Cortex of kidney (tissue), 1 donor: ENCODE measurements at places on chromosomes 6 and 20.

GRCh38 chr6:116218172-116218633 lies 35.7 kb downstream of the TSPYL4 start:
- DNase-seq, result no peak

GRCh38 chr6:159074120-159074684 lies 29.4 kb upstream of the TAGAP start:
- DNase-seq, result no peak

- no peak for DNase-seq
Observed at GRCh38 chr20:33291830-33292355, 8.9 kb downstream of the BPIFB1 start.

- no peak for DNase-seq
Observed at GRCh38 chr6:116737004-116737403, 28.5 kb downstream of the FAM162B start.

- DNase-seq, result no peak
Observed at GRCh38 chr6:54846857-54847674, 495 bp downstream of the FAM83B start.

DNA sequence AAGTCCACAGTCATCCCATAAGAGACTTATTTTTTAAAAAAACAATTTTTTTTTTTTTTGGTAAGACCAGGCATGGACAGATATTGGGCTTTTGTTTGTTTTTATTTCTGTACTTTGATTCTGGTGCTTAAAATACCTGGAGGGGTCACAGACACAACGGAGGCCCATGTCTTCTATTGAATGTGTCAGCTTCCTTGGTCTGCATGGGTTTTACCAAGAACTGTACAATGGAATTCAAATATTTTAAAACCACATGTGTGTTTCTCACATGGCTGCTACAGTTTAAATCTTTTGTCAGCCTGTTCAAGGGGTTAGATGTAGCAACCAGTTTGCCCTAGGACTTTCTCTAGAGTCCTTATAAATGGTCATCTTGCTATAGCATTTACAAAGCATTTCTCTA lies 139.8 kb downstream of the SOX4 start:
- no peak for DNase-seq

DNA sequence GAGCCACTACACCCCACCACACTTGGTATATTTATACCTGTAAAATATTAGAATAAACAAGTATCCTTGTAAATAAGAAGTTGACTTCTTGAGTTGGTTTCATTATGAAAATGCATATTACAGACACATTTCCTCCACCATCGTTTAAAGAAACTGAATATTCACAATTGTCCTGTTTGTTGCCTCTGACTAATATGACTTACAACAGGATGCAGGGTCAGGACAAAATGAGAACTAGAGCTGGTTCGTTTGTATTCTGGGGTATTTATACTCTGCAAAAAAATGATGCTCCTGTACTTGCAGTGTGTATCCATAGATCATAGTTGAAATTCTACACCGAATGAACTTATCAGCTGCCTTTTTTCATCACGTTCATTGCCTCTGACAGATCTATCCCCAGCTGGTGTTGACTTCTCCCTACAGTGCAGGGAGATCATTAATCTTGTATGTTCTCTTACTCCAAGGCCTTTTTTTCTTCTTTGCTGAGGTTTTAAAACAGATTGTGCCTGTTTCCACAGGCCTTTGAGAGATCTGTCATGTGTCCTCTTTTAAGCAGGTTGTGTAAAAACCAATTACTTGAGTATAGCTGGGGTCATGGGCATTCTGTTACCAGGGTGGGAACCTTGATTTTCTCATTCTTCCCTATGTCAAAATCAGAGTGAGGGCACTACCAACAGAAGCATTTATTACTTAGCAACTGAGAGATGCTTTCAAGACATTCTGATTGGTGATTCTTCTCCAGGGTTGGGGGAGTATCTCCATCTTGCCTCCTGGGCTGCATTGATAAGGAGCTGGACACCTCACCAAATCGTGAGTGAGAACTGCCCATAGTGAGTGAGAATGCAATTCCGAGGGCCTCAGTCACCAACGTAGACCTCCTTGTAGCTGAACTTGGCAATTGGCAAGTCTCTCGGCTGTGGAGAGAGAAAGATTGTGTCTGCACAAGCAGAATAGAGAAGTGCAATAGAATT lies 78.8 kb upstream of the CD83 start:
- DNase-seq, result no peak

DNA sequence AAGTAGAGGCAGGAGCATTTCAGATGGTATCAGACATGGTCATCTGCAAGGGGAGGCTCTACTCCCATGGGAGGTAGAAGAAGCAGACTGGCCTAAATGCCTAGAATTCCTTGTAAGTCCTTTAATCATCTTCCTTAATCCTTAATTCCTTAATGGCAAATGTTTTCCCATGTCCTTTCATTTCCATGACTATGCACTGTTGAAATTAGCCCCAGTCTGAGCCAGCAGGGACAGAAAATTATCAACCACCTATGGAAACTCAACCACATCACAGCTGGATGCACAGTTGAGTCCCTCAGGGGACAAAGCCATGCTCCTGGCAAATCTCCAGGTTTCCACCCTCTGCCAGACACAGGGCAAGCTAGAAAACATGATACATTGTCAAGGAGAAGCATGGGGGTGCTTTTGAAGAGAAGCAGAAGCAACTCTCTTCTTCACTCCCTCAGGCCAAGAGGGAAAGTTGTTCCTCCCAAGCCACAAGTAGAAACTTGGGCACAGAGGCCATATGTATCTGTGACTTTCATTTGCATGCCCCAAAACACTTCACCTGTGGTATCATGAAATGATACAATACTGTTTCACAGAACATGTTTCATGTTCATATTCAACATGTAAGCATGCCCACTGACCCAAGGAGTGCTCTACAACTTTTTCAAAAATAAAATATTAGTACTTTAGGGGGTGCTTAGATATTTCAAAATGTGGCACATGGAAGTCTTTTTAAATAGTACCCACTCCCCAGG lies 683.6 kb downstream of the KIF16B start:
- DNase-seq, result no peak

DNA sequence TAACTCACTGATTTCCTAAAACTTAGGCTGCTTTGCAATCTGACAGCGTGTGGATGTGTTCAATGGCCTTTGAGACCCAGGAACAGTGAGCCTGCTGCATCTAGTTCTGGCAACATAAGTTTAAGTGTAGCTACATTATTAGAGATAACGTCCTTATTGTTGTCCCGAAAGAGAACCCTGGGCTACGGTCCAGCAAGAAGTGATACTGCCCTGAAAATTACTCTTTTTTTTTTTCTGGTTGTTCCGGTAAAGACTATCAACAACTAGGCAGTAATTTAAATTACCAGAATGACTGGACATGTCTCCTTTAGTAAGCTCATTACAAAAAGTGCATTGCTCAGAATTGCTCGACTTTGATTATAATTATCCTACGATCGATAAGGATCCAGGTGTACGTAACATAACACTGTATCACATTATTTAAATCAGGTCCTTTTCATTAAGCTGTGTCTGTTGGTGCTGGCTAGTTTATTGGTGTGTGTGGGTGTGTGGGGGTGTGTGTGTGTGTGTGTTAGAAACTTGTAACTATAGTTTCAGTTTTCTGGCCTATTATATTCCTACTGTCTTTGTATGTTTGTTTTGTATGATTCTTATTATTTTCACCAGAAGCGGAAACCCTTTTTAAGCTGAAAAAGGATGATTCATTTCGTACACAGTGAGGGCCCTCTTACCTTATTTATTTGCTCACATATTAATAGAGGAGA lies 3.0 kb downstream of the TSHZ2 start:
- no peak for DNase-seq

- no peak for DNase-seq
Observed at GRCh38 chr6:36979347-36979742, 6.7 kb downstream of the MTCH1 start.

GRCh38 chr6:118725944-118726343 lies 74.6 kb upstream of the CEP85L start:
- no peak for DNase-seq

GRCh38 chr20:20333866-20334265 lies 34.0 kb upstream of the INSM1 start:
- DNase-seq, result no peak

- no peak for DNase-seq
Observed at GRCh38 chr20:52003415-52003814, 188.2 kb downstream of the ZFP64 start.

DNA sequence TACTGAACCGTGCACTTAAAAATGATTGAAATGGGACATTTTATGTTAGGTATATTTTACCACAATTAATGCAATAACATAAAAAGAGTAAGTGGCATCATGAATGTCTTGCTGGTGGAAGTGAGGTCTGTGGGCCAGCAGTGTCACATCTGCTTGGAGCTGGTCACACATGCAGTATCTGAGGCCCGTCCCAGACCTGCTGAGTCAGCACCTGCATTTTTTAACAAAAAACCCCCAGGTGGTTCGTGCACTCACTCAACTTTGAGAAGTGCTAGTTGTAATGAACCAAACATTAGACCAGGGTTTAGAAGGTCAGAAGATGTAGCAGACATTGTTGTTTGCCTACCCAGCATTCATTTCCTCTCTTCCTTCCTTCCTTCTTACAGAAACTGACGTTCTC lies 21.0 kb downstream of the BANF2 start:
- DNase-seq, result no peak

- DNase-seq, result no peak
Observed at GRCh38 chr6:144063246-144063743, 32.1 kb downstream of the SF3B5 start.

DNA sequence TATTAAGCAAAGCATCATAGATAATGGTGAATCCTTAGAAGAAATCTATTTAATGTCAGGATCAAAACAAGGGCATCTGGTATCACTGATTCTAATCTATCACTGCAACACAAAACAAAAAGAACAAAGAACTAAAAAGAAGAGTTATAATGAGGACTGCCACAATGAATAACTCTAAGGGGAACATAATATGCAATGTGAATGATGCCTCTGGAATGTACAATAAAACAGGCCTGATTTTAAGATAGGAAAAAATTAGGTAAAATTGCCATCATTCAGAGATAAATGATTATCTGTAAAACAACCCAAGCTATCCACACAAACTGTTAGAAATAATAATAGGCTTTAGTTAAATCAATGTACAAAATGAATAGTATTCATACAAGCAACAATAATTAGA lies 936.7 kb upstream of the CITED2 start:
- DNase-seq, result no peak

DNA sequence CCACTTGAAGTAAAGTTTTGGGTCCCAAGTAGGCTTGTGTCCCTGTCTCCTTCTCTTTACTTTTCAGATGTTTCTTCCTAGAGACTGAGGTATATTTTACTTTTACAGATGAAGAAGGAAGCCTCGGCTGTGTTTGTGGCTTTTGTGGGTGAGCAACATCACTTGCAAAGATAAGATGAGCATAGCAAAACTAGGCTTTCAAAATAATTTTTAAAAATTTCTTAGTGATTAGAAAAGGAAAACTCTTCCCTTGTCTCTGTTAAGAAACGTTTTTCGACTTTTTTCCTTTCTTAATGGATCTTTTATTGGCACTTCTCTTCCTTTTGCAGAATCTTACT lies 7.6 kb downstream of the PTPN1 start:
- DNase-seq, result no peak

GRCh38 chr6:99811636-99812035 lies 182.4 kb downstream of the MCHR2 start:
- DNase-seq, result no peak

DNA sequence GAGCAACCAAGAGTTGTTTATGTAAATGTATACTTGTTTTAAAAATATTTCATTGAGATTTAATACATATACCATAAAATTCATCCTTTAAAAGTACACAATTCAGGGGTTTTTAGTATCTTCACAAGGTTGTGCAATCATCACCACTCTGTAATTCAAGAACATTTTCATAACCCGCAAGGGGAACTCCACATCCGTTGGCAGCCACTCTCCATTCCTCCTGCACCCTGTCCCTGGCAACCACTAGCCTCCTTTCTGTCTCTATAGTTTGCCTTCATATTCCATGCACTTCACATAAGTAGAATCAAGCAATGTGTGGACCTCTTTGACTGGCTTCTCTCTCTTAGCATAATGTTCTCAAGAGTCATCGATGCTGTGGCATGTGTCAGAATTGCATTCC lies 104.2 kb upstream of the PDE10A start:
- no peak for DNase-seq

GRCh38 chr6:7155871-7156579 lies 48.3 kb downstream of the RREB1 start:
- no peak for DNase-seq

GRCh38 chr6:39157511-39157910 lies 42.5 kb upstream of the SAYSD1 start:
- no peak for DNase-seq

- no peak for DNase-seq
Observed at GRCh38 chr6:88445188-88445965, 279.2 kb upstream of the CNR1 start.

GRCh38 chr6:6591778-6592465 lies 3.4 kb downstream of the LY86 start:
- no peak for DNase-seq

GRCh38 chr6:71333697-71334096 lies 45.1 kb downstream of the OGFRL1 start:
- DNase-seq, result no peak

GRCh38 chr20:39702701-39703349 lies 740.7 kb downstream of the DHX35 start:
- DNase-seq, result no peak

- DNase-seq, result no peak
Observed at GRCh38 chr6:49849213-49849907, 17.0 kb downstream of the CRISP1 start.

DNA sequence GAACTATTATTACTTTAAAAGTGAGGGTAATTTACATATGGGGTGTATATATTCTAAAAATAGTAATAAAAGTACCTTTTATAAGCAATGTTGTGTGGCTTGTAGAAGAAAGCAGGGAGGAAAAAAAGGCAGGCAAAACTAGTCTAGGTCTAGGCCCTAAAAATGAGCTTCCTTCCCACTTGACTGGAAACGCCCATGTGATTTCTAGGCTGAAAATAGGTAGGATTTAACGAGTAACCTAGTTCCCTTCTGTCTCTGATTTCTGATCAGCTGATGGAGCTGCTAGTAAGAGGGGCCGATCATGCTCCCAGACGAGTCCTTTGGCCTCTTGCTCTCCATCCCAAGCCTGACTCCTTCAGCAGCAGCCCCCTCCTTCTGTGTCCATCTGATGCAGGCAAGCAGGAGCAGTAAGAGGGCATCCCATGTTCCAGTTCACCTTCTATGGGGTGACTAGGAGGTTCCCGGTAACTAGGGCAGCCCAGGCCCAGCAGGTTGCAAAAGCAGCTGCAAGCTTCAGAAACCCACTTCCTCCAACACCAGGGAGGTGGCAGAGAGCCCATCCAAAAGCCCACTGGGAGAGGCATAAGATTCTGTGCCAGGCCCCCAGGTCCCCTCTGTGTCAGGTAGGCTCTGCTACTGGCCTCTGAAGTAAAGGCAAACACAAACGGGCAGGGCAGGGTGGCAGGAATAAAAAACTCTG lies 24.4 kb downstream of the TBC1D20 start:
- no peak for DNase-seq
